ENCODE measurements at places on chromosomes 12 and 14.

- no peak for DNase-seq
Measured at GRCh38 chr12:46910830-46911229, 85.0 kb upstream of the SLC38A4 start.

DNA sequence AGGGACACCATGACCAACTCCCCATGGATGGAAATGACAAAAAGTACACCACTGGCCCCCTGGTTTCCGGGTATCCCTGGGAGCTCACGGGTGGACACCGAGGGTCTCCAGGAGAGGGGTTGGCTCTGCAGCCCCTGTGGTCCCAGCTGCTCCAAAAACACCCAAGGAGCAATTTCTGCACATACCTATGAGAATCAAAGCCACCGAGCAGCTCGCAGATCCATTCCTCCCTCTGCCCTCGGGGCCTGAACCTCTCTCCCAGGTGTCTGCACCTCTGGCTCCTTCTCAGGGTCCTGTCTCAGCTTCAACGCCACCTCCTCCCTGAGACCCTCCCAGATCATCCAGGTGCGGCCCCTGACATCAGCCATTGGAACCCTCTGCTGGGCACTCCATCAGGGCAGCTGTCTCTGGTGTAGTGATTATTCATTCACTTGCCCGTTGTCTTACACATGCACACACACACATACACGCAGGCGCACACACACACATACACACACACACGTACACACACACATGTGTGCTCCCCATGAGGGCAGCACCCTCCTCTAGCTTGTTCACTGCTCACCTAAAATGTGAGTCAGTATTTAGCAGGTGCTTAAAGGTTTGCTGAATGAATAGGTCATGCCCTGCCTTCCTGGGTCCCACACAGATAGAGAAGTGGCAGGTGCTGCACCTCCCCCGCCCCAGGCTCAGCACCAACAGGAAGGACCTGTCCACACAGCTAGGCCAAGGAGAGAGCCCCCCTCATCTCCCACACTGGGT lies 5.9 kb downstream of the RIMBP2 start:
- DNase-seq, result no peak

- DNase-seq, result no peak
Measured at GRCh38 chr12:130803702-130804101, 35.3 kb downstream of the STX2 start.

DNA sequence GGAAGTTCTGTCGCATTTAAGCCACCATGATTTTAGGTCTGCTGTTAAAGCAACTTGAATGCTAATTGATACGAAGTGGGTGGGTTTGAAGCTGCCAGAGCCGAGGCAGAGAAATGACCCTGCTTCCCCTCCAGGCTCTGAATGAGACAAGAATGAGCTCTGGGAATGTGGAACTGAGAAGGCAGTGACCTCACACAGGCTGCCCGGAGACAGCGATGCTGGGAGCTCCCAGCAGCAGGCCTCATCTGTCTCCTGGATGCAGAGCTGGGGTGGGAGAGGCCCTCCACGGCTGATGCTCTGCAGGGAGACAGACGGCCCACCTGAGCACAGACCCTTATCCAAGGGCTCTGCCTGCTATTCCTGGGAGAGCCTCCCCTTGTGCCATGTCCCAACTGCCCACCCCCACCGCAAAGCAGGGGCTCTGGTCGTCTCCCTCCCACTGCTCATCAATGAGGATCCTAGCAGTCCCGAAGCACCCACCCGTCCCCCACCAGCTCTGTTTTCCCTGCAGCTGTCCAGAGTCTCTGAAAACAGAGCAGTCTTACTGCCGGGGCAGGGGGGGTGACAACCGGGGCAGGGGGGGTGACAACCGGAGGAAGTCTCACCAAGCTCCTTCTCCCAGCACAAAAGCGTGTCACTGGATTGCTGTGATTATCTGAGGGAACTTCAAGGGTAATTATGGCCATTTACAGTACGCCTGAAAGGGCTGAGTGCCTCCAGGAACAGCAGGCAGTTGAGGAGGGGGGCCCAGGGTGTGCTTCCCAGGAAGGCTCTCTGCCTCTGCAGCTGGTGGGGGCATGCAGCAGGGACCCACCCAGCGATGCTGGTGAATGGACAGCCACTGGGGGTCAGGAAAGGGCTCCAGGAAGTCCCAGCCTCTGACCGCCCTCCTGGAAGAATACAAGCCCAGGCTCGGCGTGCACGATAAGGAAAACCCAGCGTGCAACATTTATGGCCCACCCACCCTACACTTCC lies 67.8 kb downstream of the CHGA start:
- DNase-seq, result no peak

DNA sequence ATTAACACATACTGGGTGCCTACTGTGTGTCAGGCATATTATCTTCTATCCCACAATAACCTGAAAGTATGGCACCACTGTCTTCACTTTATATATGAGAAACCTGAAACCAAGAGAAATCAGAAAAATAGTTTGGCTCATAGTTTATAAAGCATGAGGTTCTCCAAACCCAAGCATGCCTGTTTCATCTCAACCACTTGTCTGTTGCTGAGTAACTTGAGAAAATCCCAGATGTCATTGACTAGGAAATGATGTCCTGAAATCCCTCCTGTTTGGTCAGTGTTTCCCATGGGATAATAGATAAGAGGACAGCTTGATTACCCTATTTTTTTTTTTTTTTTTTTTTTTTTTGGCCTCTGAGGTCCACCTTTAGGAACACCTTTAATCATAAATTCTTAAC lies 2.6 kb upstream of the IFNG-AS1 start:
- no peak for DNase-seq

- no peak for DNase-seq
Measured at GRCh38 chr14:51453869-51454268, 197.8 kb upstream of the FRMD6 start.
